ENCODE measurements at places on chromosomes 12 and 14. TPM values are rescaled to one million over a fixed set of nuclear protein-coding genes. Genes with fewer than 3 reads are reported as not detected.
A peak's percentile ranks its signal among the peaks of the same experiment; 100 is the strongest.

DNA sequence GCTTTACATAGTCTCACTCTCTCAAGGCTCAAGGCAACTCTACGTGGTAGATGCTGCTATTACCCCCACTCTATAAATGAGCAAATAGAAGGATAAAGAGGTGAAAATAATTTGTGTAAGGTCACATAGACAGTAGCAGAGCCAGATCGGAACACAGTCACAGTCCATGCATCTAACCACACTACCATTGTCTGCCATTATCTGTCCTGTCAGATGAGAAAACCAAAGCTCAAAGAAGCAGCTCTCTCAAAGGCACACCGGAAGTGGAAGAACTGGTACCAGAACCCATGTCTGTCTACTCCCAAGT, 134.4 kb upstream of the NUDT4 start:
- H3K27me3 ChIP-seq: no peaks in the 10 kb centered on the region
- H3K36me3 ChIP-seq: no peaks in the 10 kb centered on the region
- H3K4me1 ChIP-seq: peaks cover 17% of the 10 kb centered on the region
- no peak for DNase-seq

ZNF140 gene
- total RNA-seq: 11.7 TPM

DNA sequence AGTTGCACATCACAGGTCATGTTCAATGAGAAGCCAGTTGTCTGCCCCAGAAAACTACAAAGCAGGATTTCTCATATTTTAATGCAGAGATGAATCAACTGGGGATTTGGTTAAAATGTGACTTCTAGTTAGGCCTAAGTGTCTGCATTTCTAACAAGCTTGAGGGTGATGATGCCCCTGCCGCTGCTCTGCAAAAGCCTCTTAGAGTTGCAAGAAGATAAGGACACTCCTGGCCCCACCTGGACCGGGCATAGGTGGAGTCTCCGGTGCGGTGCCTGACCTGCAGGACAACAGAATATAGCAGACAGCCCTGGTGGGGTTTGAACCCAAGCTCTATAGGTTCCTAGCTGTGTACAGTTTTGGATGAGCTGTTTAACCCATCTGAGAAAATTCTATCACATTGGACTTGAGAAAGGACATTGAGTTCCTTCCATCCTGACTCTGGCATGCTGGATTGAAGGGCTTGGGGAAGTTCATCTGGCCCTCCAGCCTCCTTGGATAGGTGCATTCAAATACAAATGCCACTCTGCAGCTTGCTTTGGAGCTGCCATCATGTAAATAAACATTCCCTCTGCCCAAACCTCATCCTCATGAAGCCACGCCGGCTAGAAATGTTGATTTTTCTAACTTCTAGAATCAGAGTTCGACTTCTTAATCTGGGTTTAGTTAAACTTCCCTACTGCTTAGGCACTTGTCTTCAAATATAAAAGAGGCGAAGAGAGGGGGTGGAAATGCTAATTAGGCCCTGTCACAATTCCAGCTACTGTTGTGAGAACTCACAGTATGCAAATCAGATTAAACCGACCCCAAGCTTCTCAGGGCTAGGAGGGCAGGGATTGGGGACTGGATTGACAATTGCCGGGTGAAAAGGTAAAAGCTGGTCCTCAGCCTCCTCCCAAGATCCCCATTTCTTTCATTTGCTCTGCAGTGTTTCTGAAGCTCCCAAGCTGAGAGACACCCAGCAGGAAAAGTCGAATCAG, 1225.6 kb downstream of the VRK1 start:
- no peak overlapping the region for H3K27ac ChIP-seq
- no peaks in the 10 kb centered on the region for H3K27me3 ChIP-seq
- no peaks in the 10 kb centered on the region for H3K4me1 ChIP-seq

DNA sequence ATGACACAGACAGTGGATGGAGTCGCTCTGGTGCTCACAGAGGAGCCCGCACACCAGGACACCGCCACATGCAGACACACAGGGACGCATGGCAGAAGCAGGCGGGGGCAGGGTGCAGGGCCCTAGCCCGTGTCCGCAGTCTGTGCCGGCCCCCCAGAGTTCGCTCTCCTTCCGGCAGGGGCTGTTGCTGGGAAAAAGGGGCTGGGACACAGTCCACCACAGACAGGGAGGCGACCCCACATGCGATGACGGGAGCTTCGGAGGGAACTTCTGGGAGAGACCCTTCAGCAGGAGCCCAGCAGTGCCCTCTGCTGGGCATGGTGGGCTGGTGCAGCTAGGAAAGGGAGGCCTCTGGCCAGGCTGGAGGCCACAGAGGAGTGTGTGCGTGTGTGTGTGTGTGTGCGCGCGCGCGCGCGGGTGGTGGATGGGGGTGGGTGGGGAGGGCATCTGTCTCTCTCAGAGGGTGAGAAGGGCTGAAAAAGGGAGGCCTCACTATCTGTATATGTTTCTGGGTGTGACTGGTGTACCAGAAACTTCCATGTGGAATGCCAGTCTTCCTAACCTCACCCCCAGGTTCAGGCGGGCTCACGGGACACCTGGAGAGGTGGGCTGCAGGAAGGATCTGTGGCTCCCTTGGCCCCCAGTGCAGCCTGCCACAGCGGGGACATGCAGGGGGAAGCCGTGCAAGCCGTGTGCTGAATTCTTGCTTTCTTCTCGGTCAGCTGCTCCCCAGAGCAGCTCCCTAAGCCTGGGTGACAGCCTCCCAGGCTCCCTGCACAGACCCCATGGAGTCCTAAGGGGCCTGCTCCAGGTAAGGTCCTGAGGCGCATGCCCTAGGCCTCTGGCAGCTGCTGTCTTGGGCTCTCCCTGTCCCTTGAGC, 60.7 kb downstream of the PLEKHG3 start:
- no peaks in the 10 kb centered on the region for H3K27me3 ChIP-seq
- H3K27ac ChIP-seq: peak overlapping the region; percentile 87
- peaks cover 24% of the 10 kb centered on the region for H3K4me1 ChIP-seq
- peak; percentile 72 for DNase-seq
- no peaks in the 10 kb centered on the region for H3K36me3 ChIP-seq

DNA sequence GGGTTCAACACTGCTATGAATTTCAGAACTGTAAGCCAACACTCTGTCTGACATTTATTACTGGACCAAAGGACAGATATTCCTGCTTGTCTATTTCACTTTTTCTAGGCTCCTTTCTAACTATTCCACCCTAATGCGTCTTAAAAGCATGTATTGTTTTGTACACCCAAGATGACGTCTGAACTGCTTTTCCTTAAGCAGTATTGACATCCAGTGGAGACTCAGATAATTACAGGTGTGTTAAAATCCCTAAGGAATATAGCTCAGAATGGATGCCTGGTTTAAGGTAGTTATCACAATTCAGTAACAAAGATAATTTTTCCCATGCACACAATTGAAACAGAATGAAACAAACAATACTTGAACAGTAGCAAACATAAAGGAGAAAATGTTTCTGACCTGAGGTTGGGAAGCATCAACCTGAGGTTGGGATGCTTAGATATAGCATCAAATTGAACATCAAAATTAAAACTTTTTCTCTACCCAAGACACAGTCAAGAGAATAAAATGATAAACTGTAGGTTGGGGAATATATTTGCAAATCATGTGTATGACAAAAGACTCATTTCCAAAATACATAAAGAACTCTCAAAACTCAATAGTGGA, 93.7 kb upstream of the PTPRR start:
- H3K27me3 ChIP-seq: no peaks in the 10 kb centered on the region
- no peak overlapping the region for H3K4me3 ChIP-seq
- H3K27ac ChIP-seq: no peak overlapping the region
- H3K36me3 ChIP-seq: no peaks in the 10 kb centered on the region
- no peak for DNase-seq

- DNase-seq: peak; percentile 50
- peak within 1 kb of the TSS; percentile 72 for H3K4me3 ChIP-seq
- no peaks in the 10 kb centered on the region for H3K27me3 ChIP-seq
- no peaks in the 10 kb centered on the region for H3K36me3 ChIP-seq
- no peak within 1 kb of the TSS for H3K27ac ChIP-seq
- H3K4me1 ChIP-seq: peaks cover 5% of the 10 kb centered on the region
These were observed at the start of gene C12orf75 for GRCh38 chr12:105330283-105330930. Gene C12orf75, plus strand, starts transcription at chr12:105330691. Its CDS starts 201 bp downstream, at chr12:105330892.

FOXN4 gene
- not detected for total RNA-seq

GRCh38 chr12:57547288-57548012, 458 bp upstream of the DCTN2 start:
- no peak overlapping the region for H3K27ac ChIP-seq
- no peak for DNase-seq
- H3K36me3 ChIP-seq: peaks cover 12% of the 10 kb centered on the region

DNA sequence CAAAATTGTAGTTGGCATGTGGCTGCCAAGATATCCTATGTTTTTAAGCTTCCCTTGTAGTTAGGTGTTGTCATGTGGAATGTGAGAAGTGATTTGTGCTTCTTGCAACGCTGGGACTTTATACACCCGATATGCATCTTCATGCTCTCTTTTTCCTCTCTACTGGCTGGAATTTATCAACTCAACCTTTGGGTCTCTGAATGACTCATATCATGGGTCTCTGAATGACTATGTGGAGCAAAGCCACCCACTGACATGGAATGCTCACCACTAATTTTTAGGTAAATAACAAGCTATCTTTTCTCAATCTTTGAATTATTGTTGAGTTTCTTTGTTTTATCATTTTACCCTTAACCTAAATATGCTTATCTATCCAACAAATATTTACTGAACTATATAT, 144.6 kb downstream of the ATP23 start:
- H3K27ac ChIP-seq: no peak overlapping the region
- no peaks in the 10 kb centered on the region for H3K36me3 ChIP-seq
- no peaks in the 10 kb centered on the region for H3K4me1 ChIP-seq
- H3K4me3 ChIP-seq: no peak overlapping the region

DNA sequence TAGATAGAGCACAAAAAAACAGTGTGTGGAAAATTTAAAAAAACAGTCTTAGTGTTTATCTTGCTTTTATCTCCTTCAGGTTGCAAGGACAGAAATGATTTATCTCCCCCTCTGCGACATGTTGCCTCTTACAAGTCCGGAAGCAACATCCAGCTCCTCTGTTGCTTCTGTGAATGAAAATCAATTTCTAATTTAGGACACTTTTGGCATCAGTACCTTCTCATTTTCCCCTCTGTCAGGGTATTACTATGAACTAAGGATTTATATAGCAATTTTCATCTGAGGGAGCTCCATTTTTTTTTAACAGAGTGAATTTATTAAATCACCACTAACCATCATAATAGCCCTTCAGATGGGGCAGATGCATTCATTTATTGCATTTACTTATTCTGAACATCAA, 116.6 kb upstream of the PLXNC1 start:
- DNase-seq: no peak
- H3K27ac ChIP-seq: no peak overlapping the region
- H3K4me1 ChIP-seq: no peaks in the 10 kb centered on the region

GRCh38 chr12:49932533-49933130, 17.9 kb upstream of the AQP2 start:
- H3K27me3 ChIP-seq: no peaks in the 10 kb centered on the region
- no peak overlapping the region for H3K4me3 ChIP-seq
- H3K4me1 ChIP-seq: no peaks in the 10 kb centered on the region
- no peaks in the 10 kb centered on the region for H3K36me3 ChIP-seq
- no peak for DNase-seq

DNA sequence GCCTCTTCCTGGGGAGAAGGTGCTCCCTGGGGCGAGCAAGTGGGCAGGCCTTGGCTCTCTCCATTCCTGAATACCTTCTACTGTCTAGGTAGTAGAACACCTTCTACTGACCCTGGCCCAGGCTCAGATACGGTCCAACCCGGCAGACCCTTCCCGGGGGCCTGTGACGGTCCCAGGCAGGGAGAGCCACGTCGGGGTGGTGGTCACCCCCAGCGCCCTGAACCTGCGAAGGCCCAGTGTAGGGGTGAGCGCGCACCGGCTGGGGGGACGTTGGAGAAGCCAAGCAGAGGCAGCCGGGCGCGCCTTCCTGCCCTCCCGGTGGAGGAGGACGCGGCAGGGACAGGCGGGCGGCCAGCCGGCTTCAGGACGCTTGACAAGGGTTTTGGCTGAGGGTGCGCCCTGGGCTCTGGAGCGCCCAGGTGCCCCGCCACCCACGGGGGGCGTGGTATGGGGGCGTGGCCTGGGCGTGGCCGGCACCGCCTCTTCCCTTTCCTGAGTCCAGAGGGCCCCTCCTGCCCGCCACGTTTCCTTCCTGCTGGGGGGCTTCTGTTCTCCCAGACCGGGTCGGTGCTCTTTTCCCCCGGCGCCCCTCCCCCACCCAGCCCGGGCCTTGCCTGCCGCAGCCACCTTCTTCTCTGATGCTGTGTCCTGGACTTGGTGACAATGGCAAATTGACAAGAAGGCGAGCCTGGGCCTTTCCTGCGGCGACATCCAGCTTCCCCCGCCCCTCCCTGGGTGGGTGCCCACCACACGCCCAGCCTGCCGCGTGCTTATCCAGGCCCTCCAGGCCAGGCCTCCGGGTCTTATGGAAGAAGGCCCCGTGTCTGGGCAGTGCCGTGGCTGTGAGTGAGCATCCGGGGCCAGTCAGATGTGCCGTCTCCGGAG, 24.5 kb upstream of the PPP1R13B start:
- no peak for DNase-seq
- peak overlapping the region; percentile 43 for H3K4me3 ChIP-seq

PRPH gene
- not detected for total RNA-seq
